Kidney (tissue), 22 donors: ENCODE measurements at places on chromosomes 2 and 18.

GRCh38 chr2:241194811-241195210, 6.3 kb downstream of the ANO7 start:
- DNase-seq = no peak

GRCh38 chr2:139165041-139165440, 384.9 kb upstream of the NXPH2 start:
- no peak for DNase-seq

GRCh38 chr2:223930103-223930976, 14.8 kb downstream of the WDFY1 start:
- DNase-seq = no peak

- DNase-seq = no peak
Observed at GRCh38 chr2:236113425-236113824, 54.8 kb downstream of the GBX2 start.

DNA sequence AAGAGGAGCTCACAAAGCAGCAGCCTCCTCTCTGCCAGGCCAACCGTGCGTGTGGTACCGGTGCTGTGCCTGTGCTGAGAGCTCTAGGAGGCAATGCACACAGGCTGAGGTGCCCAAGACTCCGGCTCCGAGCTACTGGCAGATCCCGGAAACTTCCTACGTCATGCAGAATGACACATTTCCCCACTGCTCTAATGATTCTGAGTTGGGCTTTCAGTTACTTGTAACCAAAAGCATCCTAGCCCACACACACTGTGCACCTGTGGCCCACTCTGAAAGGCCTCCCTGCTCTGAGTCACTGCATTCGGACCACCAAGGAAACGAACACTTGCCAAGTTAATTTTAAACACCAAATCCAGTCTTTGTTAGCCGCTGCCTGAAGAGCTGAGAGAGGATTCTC, 9.3 kb upstream of the RNU4ATAC start:
- DNase-seq = no peak

GRCh38 chr18:39701839-39702238, 2136.2 kb upstream of the CELF4 start:
- no peak for DNase-seq

DNA sequence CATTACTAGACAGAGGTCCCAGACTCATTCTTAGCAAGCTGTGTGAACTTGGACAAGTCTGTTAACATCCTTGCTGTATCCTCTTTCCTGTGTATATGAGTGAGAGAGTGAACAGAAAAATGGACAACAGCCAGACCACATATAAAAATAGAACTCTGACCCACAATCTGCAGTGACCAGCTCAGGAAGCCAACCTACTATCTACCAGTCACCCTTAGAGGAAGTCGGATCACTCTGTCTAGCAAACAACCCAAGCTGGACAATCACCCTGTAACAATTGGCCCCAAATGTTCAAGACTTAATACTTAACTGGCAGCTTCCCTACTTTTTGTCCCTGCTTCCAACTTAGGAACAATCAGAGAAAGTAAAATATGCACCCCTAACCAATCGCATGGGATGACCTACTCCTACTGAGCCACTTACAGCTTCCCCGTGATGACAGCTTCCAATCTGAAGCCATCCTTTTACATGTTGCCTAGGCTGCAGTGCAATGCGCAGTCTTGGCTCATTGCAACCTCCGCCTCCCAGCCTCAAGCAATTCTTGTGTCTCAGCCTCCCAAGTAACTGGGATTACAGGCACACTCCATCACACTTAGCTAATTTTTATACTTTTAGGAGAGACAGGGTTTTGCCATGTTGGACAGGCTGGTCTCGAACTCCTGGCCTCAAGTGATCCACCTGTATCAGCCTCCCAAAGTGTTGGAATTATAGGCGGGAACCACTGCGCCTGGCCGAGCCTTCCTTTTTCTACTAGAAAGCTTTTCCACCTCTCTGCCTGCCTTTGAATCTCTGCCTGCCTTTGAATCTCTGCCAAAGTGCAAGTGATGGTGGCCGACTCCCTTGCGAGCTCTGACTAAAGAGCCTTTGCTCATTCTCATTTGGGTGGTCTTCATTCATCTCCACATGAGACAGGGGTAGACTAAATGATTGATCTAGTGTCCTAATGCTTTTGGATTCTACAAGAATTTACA, 158.3 kb upstream of the NDUFV2 start:
- no peak for DNase-seq

DNA sequence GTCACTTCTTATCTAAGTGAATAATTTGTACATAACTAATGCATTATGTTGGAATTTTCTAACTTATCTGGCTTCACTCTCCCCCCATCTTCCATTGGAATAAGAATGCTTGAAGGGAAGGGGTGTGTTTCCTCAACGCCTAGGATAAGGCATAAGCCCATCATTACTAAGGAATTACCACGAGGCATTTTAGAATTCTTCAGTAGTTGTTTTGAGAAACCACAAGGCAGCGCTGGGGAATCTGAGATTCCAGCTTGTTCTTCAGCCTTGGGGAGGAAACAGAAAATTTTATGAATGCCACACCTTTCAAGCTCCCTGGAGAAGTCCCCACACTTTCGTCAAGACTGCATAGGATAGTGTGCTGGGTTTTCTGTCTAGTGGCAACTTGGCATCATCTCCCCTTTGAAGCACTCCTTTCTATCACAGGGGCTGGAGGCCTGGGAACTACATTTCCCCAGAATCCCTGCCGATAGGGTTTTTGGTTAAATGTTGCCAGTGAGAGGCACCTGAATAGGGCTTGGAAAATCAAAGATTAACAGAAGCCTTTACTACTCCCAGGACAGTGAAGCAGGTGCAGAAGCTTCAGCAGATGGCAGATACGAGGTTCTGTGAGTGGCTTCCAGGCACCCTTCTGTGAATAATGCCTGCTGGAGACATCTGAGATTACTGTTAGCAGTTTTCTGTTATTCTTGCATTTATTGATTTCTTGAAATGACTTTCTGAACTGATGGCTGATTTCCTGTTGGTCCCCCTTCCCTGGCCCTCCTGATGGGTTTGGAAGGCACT, 192.7 kb upstream of the REV1 start:
- no peak for DNase-seq

GRCh38 chr2:202267495-202267894, 1.9 kb downstream of the NOP58 start:
- no peak for DNase-seq

DNA sequence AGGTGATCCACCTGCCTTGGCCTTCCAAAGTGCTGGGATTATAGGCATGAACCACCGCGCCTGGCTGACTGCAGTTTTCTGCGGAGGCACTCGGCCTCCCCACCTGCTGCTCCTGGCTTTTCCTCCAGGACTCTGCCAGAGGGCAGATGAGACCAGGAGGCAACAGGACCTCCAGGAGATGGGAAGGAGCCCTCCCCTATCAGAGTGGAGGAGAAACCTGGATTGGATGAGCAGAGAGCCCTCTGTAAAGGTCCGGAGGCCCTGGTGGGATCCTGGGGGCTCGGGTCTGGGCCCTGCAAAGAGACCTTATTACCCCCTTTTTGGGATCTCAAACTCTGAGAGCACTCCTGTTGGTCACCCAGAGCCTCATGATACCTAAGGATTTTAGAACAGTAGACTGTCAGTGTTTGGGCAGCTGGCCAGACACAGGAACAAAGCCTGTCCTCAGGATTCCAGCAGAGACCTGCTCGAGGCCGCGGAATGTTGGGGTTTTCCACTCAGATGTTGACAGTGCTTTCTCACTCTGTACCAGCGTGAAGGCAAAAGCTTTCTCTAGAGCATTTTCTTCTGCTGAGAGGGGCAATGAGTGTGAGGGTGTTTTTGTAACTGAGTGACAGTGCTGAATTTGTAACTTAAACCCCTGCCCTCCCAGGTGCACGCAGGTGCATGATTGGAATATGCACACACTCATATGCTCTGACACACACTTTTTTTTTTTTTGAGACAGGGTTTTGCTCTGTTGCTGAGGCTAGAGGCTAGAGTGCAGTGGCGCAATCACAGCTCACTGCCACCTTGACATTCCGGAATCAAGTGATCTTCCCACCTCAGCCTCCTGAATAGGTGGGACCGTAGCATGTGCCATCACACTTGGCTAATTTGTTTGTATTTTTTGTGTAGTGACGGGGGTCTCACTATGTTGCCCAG, 48.4 kb downstream of the NPPC start:
- DNase-seq = no peak

DNA sequence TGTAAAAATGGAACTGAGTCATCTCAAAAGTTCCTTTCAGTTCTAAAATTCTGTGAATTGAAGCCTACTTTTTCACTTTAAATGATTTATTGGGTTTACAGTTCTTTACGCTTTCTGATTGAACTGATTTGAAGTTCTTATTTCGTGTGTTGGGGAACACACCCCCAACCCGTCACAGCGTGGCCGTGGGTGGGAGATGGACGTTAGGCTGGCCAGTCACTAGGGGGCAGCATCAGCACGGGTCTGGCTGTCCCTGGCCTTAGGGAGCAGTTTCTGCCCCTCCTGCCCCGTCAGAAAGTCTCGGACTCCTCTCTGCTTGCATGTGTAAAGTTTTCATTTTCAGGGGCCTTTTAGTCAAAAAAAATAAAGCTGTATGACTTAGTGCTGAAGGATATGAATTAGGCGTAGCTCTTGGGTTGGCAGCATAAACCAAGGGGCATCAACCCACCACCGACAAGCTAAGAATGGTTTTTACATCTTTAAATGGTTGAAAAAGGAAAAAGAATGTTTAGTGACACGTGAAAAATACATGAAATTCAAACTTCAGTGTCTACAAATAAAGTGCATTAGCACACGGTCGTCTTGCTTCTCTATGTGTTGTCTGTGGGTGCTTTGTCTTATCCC, 63.4 kb downstream of the ZCCHC2 start:
- peak; percentile 76 for DNase-seq
